ENCODE measurements at places on chromosomes 11 and 22. TPM values are rescaled to one million over a fixed set of nuclear protein-coding genes. Genes with fewer than 3 reads are reported as not detected.

The ANGPTL5 gene
- polyA plus RNA-seq = 0.03 TPM

The OR6Q1 gene
- polyA plus RNA-seq = not detected

The HBG2 gene
- 1.2 TPM for polyA plus RNA-seq

The USP28 gene
- polyA plus RNA-seq = 19.2 TPM

The GAB2 gene
- 19.6 TPM for polyA plus RNA-seq

The HEPACAM gene
- 0.03 TPM for polyA plus RNA-seq

The RHOD gene
- 17.9 TPM for polyA plus RNA-seq

The GLYAT gene
- not detected for polyA plus RNA-seq

The LMO1 gene
- not detected for polyA plus RNA-seq

The SLC37A2 gene
- 2.1 TPM for polyA plus RNA-seq

The LINC01488 gene
- not detected for polyA plus RNA-seq

The HBB gene
- not detected for polyA plus RNA-seq

The SOX6 gene
- polyA plus RNA-seq = 0.14 TPM

The RAC2 gene
- 196 TPM for polyA plus RNA-seq

The RFPL1 gene
- polyA plus RNA-seq = not detected

The SLC22A12 gene
- not detected for polyA plus RNA-seq

The SPI1 gene
- not detected for polyA plus RNA-seq

The OSBP2 gene
- polyA plus RNA-seq = 4.1 TPM

The KCNJ5 gene
- polyA plus RNA-seq = not detected

The GGTLC2 gene
- polyA plus RNA-seq = not detected

The BIK gene
- 0.57 TPM for polyA plus RNA-seq

The PKNOX2 gene
- 0.91 TPM for polyA plus RNA-seq

The CDHR5 gene
- polyA plus RNA-seq = not detected

The PKDREJ gene
- polyA plus RNA-seq = not detected

The LARGE1 gene
- 0.72 TPM for polyA plus RNA-seq

The TYR gene
- not detected for polyA plus RNA-seq

The P4HA3 gene
- polyA plus RNA-seq = 34.1 TPM

The MPZL3 gene
- 2.5 TPM for polyA plus RNA-seq

The MMP8 gene
- polyA plus RNA-seq = not detected
